Stimulated activated CD4-positive, alpha-beta T cell treated with anti-CD3 and anti-CD28 coated beads, Interleukin-2, amount 100 ng/mL, for 24 hours (primary cell): ENCODE measurements at places on chromosomes 4 and X.
A peak's percentile ranks its signal among the peaks of the same experiment; 100 is the strongest.

- no peak for DNase-seq
Observed at GRCh38 chr4:20565075-20565721, 135.1 kb upstream of the PACRGL start.

DNA sequence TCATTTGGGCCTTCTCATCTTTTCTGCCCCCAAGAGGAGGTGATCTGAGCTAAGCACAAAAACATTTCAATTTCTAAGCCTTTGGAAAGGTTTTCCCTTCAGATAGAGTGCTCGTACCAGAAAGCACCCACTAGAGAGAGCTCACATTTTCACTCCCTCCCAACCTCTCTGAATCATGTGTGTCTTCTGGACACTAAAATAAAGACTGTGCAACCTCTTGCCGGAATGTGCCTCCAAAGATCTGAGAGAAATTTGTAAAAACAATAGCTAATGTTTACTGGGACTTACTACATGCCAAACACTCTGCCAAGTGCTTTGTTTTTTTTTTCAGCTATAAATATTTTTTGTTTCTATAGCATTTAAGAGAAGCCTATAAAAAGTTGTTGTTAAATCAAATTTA, 120.6 kb upstream of the LNX1 start:
- no peak for DNase-seq

DNA sequence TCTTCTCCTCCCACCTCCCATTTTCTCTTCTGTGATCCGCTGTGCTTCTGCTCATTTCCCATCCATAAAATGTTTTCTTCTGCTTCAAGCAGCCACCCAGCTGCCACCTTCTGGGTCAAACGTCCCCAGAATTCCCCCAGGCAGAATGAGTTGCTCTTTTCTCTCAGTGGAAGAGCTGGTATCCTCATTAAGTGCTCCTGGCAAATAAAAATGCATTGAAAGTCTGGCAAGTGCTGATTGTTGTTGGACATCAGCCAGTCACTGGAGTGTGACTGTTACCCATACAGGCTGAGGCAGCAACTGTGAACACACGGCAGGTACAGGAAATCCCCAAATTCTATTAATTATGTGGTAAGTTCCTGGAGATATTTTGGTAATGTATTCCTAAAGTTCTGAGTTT, 52.6 kb downstream of the LIMCH1 start:
- no peak for DNase-seq

DNA sequence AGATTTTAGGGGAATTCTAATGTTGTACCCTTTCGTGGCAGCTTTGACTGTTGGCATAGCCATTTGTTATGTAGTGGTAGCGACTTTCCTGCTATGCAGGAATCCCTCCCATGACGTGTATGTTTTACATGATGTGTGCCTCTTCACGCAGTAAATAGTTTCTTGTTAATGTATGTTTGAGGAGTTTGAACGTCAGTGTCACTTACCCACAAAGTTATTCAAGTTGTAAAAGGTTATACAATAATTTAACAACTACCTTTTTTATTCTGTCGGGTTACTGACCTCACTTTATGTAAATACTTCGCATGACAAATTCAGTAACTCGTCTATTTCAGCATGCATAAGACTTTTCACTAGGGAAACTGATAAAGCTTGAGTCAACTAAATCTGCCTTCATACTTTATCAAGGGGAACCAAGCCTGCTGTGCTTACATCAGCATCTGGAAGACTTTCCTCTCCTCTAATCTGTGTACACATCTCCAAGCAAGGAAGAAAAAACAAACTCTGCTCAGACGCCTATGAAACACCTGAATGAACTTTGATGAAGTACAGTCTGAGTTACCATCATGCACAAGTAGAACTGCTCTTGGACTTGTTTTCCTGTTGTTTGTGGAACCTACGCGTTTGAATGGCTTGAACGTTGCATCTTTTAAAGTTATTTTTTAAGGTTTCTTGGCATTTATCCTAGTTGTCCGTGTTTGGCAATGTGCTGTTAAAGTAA, 61.2 kb downstream of the SLC9A6 start:
- no peak for DNase-seq

- peak; percentile 86 for DNase-seq
Observed at GRCh38 chr4:112321776-112322684, 24.9 kb downstream of the ALPK1 start.

DNA sequence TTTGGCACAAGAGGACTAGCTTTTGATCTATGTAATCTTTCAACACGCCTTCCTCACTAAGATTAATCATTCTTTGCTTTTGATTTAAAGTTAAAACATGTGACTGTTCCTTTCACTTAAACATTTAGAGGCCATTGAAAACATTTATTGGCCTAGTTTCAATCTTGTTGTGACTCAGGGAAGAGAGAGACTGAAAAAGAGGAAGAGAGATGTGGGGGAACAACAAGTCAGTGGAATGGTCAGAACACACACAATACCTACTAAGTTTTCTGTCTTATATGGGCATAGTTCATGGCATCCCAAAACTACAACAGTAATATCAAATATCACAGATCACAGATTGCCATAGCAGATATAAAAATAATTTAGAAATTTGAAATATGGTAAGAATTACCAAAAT, 812.9 kb upstream of the AGA start:
- no peak for DNase-seq

- DNase-seq = no peak
Observed at GRCh38 chrX:125507119-125507518, 187.4 kb downstream of the TEX13C start.

GRCh38 chrX:45577361-45577760, 376.7 kb upstream of the DIPK2B start:
- no peak for DNase-seq

GRCh38 chr4:15385928-15386327, 41.9 kb upstream of the C1QTNF7 start:
- no peak for DNase-seq

GRCh38 chrX:85309717-85310116, 65.9 kb downstream of the ZNF711 start:
- no peak for DNase-seq

DNA sequence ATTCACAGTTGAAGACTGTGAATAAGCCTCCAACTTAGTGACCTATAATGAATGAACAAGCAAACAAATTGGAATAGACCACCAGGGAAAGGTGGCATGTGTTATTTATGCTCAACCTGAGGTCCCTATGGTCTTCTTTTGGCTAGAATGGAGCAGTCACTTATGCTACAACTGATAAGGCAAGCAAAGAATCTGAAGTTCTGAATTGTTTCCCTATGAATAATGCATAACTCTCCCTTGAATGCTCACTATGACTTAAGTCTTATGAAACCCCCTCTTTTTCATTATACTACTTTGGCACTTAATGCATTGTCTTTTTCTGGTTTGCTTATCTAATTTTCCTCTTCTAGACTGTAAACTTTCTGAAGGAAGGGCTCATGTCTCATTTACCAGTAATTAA, 2.6 kb downstream of the GIMD1 start:
- no peak for DNase-seq
